ENCODE measurements at places on chromosomes 16 and 17. TPM values are rescaled to one million over a fixed set of nuclear protein-coding genes. Genes with fewer than 3 reads are reported as not detected.

The CYTH1 gene
- 6.3 TPM for total RNA-seq

The MYH3 gene
- total RNA-seq: 0.43 TPM

The COX6A2 gene
- not detected for total RNA-seq

The TTYH2 gene
- 2.9 TPM for total RNA-seq

The PRAC2 gene
- total RNA-seq: 0.46 TPM

The CCL1 gene
- not detected for total RNA-seq

The HS3ST2 gene
- total RNA-seq: not detected

The TLCD3A gene
- 15.4 TPM for total RNA-seq

The KRT24 gene
- not detected for total RNA-seq

The PYDC1 gene
- not detected for total RNA-seq

The YBX2 gene
- total RNA-seq: not detected

The EZH1 gene
- total RNA-seq: 14.7 TPM

The OR3A3 gene
- total RNA-seq: not detected

The CTRB2 gene
- total RNA-seq: not detected

The SYNGR3 gene
- total RNA-seq: 3.3 TPM

The WFIKKN1 gene
- 0.14 TPM for total RNA-seq

The TOP2A gene
- total RNA-seq: 11.4 TPM

The GAS7 gene
- 15.6 TPM for total RNA-seq

The NPIPB13 gene
- 1.8 TPM for total RNA-seq

The EFCAB5 gene
- 0.57 TPM for total RNA-seq

The UBN1 gene
- 16.5 TPM for total RNA-seq

The EPX gene
- total RNA-seq: not detected

The CXCL16 gene
- total RNA-seq: 1.8 TPM

The TNFRSF17 gene
- not detected for total RNA-seq

The TM4SF5 gene
- not detected for total RNA-seq

The STX1B gene
- 0.71 TPM for total RNA-seq

The WSCD1 gene
- 0.09 TPM for total RNA-seq

The KRT32 gene
- total RNA-seq: not detected
